Stimulated activated CD8-positive, alpha-beta memory T cell treated with anti-CD3 and anti-CD28 coated beads, Interleukin-15, amount 100 ng/mL, for 24 hours (primary cell): ENCODE measurements at places on chromosomes 4 and X.

DNA sequence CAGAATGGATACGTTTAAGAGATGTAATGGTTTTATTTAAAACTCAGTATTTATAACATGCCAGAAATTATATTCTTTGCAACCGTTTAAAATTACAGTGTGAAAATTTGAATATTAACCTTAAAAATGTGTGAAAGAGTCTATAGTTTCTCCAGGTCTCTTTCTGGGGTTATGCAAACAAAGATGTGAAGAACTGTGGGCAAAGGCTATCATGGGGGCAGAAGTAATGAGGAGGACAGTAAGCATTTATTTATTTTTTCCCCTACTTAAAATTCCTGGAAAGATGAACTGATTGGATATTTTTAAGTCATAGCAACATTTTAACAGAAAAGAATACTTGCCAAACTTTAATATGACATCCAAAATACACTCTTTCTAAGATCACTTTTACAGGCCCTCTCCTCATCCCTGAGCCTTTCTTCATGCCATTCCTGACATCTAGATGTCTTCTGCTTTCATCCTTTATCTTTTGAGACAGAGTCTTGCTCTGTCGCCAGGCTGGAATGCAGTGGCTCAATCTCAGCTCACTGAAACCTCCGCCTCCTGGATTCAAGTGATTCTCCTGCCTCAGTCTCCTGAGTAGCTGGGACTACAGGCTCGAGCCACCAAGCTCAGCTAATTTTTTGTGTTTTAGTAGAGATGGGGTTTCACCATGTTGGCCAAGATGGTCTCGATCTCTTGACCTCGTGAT lies 46.1 kb downstream of the TMEM131L start:
- DNase-seq = no peak

GRCh38 chr4:61333490-61333889 lies 133.4 kb downstream of the ADGRL3 start:
- no peak for DNase-seq

DNA sequence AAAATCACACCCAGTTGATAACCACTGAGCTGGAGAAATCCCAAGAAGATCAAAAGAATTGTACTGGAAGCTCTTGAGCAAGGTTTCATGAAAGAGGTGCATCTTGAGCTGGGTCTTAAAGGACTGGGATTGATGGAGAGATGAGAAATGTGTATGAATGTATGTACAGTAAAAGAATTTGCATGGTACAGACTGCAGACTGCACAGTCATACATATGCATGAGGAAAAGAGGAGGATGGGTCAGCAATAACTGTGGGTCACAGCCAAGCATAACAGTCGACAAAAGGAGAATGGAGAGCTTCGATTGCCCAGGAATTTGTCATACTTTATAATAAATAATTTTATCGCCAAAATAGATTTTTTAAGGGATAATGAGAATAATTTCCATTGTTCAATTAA lies 4.8 kb upstream of the RELL1 start:
- no peak for DNase-seq

GRCh38 chrX:42900947-42901346 lies 123.0 kb upstream of the PPP1R2C start:
- DNase-seq = no peak

- no peak for DNase-seq
Observed at GRCh38 chr4:23060776-23061175, 368.0 kb downstream of the GBA3 start.

- no peak for DNase-seq
Observed at GRCh38 chr4:172721659-172722058, 447.0 kb upstream of the GALNT7 start.

- DNase-seq = no peak
Observed at GRCh38 chrX:108036298-108036973, 8.4 kb upstream of the VSIG1 start.

- DNase-seq = no peak
Observed at GRCh38 chr4:33802578-33802977, 2441.7 kb downstream of the ARAP2 start.

GRCh38 chr4:4595252-4595651 lies 53.4 kb upstream of the STX18 start:
- DNase-seq = no peak

DNA sequence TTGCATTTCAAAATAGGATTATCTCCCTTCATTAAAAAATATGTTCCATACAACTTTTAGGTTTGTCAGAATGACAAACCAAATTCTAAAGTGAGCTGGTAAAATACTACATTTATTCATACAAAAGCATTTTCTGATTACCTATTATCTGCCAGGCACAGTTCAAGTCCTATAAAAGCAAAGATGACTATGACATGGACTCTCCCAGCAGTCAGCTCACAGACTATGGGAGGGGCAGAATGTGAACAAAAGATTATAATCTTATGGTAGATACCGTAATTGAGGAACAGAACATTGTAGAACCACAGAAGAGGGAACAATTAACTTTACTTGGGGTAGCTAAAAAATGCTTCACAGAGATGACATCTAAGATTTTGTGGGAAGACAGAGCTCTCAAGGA lies 12.4 kb downstream of the PAQR3 start:
- DNase-seq = no peak

DNA sequence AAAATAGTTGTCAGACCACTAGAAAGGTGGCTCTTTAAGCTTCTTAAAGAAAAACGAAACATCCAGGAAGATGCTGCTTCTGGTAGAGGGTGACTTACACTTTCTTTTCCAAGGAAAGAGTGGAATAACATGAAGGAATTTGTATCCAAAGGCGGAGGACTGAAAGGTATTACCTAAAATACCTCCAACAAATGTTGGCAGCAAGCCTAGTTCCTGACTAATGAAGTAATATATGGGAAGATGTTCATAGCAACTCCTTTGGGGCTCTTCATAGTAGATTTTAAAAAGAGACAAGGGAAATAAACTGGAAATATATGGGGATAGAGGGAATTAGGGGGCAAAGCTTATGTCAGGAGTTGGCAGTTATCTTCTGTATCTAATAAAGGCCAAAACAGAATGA lies 116.2 kb downstream of the AASDH start:
- DNase-seq = no peak
